ENCODE measurements at places on chromosomes 5 and 9. TPM values are rescaled to one million over a fixed set of nuclear protein-coding genes. Genes with fewer than 3 reads are reported as not detected.

IL13 gene
- total RNA-seq: not detected

C5orf24 gene
- 30.3 TPM for total RNA-seq

TYRP1 gene
- total RNA-seq: under 0.01 TPM

GSN gene
- total RNA-seq: 608 TPM

OLFML2A gene
- 0.32 TPM for total RNA-seq

FSD1L gene
- total RNA-seq: 2.1 TPM

BSPRY gene
- not detected for total RNA-seq

MPDZ gene
- 128 TPM for total RNA-seq

MARCOL gene
- not detected for total RNA-seq

IL31RA gene
- 0.06 TPM for total RNA-seq

CFAP157 gene
- not detected for total RNA-seq

SPINK7 gene
- total RNA-seq: not detected

C5orf52 gene
- total RNA-seq: not detected

PCDHGC5 gene
- 0.32 TPM for total RNA-seq

CDH18 gene
- total RNA-seq: not detected

PCDHGB6 gene
- 1.6 TPM for total RNA-seq

BTNL3 gene
- not detected for total RNA-seq

TMEM245 gene
- 41.0 TPM for total RNA-seq

PLCXD3 gene
- 0.19 TPM for total RNA-seq

CDH9 gene
- not detected for total RNA-seq

OGN gene
- total RNA-seq: not detected

FAXDC2 gene
- 15.9 TPM for total RNA-seq

IFNB1 gene
- not detected for total RNA-seq

EGFLAM gene
- 0.49 TPM for total RNA-seq

PDE8B gene
- total RNA-seq: not detected

All from bladder microvascular endothelial cell (primary cell).